Neuronal stem cell (in vitro differentiated cells): ENCODE measurements at places on chromosomes 2 and 18.

- no peak for DNase-seq
Observed at GRCh38 chr2:85523903-85524335, 15.0 kb upstream of the MAT2A start.

GRCh38 chr2:162333968-162334367, 10.0 kb upstream of the GCA start:
- no peak for DNase-seq

DNA sequence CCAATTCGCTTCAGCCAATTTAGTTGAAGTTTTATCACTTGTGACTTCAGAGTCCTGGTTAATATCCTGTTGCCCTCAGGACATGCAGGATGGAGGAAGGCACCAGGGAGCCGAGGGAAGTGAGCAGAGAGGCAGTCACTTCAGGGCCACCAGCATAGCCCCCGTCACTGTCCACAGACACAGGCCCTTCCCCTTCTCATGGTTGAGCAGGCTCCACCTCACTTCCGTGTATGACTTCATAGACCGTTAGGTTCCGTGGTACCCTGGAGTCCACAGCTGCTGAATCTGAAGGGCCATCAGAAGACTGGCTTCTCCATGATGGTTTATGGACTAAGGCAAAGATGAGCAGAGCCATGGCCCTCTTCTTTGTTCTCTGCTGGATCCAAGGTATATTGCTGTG, at the start of gene C2orf92:
Gene C2orf92 (plus strand): TSS at position 266 of the 400 bp plus-strand sequence. CDS start 76 bp downstream, at position 342.
- no peak for DNase-seq

DNA sequence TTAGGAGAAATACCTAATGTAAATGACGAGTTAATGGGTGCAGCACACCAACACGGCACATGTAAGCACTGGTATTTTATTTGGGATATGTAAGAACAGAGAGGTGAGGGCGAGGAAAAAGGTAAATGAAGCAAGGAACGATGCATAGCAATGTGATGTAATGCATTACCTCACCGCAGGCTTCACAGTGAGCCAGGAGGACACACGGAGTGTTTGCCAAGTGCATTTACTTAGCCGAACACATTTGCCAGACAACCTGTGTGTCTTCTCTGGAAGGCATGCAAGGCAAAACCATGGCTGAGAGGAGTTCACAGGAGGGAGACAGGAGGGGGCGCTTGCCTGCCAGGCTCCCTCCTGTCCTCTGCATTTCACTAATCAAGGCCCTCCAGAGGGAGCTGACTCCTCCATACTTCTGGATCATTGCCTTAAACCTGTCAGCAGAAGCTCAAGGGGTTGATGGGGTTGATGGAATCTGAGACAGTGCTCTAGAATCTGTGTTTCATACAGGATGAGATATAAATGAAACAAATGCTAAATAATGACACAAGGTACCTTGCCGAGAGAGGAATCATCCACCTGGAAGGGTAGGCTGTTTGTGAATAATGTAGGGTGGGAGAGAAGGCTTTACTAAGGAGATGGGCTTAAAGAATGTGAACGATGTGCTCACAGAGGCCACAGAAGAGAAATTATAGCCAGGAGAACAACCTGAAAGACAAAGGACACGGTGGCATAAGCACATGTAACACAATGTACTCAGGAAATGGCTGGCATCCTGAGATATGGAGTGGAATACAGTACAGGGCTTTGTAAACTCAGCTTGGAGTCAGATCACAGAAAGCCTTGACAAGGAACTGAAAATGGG, 9.1 kb upstream of the TPRKB start:
- no peak for DNase-seq

DNA sequence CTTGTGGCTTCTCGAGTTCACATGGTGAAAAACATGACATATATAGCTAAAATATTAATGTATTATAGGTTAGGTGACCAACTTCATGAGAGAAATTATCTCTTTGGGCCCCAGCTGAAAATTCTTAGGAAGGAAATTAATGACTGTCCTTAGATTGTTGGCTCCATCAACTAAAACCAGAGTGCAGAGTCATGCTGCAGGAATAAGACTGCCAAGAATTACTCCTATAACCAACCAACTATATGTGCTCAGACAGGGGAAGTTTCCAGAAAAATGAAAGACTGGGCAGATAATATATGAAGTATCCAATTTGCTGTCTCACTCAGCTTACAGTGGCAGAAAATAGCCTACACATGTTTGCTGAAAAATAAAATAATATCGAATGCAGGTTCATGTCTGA, 71.0 kb upstream of the TMEFF2 start:
- DNase-seq, result no peak

DNA sequence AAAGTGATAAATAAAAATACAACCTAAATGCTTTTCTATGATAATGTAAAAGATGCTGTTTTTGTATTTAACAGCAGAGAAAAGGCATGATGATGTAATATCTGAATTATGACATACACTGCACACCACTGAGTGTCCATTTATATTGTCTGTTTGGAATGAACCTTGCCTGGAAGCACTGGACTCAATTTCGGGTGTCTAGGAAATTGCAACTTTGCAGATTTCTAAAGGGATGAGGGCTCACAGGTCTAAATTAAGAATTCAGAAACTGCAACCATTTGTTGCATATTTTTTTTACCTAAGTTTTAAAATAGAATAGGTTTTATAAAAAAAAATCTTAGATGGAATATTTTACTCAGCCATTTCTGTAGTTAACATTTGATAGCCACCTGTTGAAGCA, 131.1 kb upstream of the EPC2 start:
- DNase-seq, result no peak

- DNase-seq, result no peak
Observed at GRCh38 chr2:72991980-72992733, 74.8 kb downstream of the EMX1 start.

DNA sequence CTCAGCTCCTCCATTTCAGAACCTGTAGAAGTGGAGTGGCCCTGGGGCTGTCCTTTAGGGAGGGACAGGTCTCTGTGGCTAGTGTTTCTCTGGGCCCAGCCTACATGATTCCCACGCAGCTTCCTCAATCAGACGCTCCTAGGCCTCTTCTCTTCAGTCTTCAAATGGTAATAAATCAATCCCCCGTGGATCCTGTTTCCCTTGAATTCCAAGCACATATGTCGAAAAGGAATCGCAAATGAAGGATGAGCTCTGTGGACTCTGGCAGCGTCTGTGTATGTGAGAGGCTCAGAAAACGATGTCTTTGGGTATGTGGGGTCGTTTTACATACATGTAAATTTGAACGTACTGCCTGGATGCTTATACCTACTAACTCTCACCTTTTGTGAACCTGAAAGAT, 98.5 kb upstream of the ST8SIA3 start:
- no peak for DNase-seq

GRCh38 chr18:62996566-62996965, 281.2 kb downstream of the PHLPP1 start:
- no peak for DNase-seq

- no peak for DNase-seq
Observed at GRCh38 chr2:207813942-207814341, 44.2 kb upstream of the FZD5 start.

GRCh38 chr18:42549596-42549995, 565.9 kb downstream of the RIT2 start:
- no peak for DNase-seq

- no peak for DNase-seq
Observed at GRCh38 chr2:163774862-163775261, 39.1 kb upstream of the FIGN start.

DNA sequence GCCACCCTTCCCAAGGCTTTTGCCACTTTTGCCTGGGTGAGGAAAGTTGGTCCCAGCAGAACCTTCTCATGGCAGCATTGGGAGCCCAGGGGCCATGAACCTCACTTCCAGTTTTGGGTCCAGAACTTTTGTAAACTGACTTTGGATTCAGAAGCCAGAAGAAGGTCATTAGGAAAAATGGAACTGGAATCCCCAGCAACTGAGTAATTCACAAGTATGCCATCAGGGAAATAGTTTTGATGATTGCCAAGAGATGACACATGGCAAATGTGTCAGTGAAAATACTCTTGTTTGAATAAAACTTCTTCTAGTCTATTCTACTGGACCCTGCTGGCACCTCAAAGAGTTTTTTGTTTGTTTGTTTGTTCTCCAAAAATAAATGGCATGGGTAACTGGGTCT, 203.7 kb downstream of the SETBP1 start:
- no peak for DNase-seq

GRCh38 chr18:43744960-43745745, 467.9 kb upstream of the SYT4 start:
- no peak for DNase-seq

- no peak for DNase-seq
Observed at GRCh38 chr2:193810533-193810932, 1615.8 kb upstream of the TMEFF2 start.

DNA sequence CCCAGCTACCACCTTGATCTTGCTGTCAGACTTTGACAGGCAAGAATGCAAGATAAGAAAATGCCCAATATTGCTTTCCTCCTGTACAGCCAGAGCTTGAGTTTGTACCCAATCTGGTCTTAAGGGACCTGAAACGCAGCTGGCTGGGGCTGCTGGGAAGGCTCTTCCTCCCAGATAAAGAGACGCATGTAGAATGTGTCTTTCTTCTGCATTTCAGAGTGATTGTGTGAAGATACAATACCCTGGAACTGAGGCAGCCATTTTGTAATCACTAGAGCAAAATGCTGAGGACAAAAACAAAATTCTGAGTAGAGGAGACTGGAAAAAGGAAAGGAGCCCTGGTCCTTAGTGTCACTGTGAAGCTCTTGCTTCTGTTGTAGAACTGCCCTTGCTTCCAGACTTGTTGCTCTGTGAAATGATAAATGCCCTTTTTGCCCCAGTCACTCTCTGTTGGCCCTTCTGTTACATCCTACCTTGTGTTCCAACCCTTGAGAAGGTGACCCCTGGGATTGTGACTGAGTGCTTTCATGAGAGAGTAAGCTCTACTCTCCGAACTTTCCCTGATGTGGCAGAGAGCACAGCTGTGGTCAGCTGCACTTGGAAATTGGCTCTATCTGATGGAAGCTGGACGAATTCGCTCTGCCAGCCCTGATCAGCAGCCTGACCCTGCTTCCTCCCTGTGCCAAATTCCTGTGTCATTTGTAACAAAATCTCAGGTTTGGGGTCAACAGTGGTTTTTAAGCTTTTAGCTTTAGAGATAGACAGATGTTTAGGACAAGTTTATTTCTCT, 137.4 kb upstream of the RBMS1 start:
- no peak for DNase-seq

- DNase-seq, result no peak
Observed at GRCh38 chr2:128269063-128269989, 49.3 kb downstream of the HS6ST1 start.

GRCh38 chr2:142536966-142537365, 340.5 kb upstream of the KYNU start:
- DNase-seq, result no peak

- DNase-seq, result no peak
Observed at GRCh38 chr2:240369801-240370585, 65.5 kb upstream of the GPC1 start.

- DNase-seq, result no peak
Observed at GRCh38 chr18:5052491-5052890, 144.6 kb downstream of the AKAIN1 start.

DNA sequence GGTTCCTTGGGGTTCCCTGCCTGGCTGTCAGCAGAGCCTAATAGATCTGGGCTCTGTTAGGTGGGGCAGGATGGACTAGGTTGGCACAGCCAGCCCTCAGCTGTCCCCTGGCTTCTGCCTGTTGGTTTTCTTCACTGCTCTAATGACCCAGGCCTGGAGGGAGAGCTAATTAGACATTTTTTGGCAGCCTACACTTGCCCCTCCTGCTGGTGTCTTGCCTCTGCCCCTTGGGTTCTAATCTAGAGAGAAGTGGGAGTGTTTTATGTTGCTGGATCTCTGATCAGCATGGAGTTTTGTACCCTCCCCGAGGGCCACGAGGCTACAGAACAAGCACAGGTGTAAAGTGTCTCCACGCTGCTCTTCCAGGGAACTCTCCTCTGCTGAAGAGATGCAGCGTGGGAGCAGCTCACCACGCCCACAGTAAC, 199.4 kb upstream of the RASGRP3 start:
- no peak for DNase-seq

GRCh38 chr2:183868707-183869106, 729.6 kb upstream of the ZNF804A start:
- no peak for DNase-seq

DNA sequence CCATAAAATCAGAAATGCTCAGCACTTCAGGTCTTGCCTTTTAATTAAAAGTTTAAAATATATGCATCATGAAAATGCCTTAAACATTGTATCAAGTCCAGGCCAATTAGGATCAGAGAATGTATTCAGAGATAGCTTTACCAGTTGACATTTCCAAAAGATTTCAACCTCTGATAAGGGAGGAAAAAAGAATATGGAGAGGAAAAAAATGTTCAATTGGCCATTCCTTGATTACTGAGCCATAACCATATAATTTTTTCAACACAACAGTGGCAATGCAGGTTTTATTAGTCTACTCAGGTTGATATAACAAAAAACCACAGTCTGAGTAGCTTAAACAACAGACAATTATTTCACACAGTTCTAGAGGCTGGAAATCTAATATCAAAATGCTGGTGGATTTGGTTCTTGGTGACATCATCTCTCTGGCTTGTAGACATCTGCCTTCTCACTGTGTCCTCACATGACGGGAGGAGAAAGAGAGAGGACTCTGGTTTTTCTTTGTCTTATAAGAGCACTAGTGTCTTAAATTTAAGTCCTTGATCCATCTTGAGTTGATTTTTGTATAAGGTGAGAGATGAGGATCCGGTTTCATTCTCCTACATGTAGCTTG, 111.9 kb downstream of the IRS1 start:
- DNase-seq, result no peak

DNA sequence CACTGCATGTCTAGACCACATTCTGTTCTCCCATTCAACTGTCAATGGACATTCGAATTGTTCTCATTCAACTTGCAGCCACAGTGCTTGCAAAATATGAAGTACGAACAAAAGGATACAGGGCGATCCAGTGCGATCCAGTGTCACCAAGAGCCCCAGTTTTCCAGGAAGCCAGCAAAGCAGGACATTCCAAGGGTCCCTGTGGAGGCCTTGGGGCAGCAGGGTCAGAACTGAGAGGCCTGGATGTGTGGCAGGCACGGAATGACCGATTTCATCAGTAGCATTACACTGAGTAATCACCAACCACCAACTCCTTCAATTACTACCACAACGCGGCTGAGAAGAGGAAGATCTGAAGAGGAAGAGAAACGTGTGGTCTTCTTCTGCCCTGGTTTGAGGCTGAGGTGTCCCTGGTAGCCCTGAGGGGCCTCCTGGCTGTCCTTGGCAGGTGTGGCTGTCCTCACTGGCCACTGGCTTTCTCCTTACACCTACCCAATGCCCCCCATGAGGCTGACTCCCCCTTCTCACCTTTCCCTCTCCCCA, 172.7 kb upstream of the FHL2 start:
- DNase-seq, result no peak

DNA sequence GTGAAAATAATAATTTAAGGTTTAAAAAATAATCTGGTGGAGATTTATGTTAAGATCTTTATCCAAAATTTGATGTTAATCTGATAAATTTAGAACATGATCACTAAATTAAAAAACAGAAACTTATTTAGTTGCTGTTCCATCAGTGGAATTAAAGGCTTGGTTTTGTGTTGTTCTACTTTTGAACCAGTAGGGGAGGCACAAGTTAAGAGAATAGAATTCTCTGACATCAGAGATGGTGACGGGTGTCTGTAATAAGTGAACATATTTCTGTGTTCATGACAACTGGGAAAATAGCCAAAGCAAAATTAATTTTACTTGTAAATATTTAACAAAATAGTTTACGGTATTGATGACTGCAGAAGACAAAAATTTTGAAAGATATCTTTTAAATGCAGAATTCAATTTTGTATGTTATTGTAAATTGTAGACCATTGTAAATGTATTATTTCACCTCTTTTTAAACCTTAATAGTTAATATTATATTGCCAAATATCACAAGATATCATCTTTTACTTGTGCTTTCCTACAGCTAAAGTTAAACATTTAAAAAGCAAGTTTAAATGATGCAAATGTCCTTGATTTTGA, 106.0 kb downstream of the UBR3 start:
- no peak for DNase-seq
